ENCODE measurements at places on chromosomes 1 and 21.

DNA sequence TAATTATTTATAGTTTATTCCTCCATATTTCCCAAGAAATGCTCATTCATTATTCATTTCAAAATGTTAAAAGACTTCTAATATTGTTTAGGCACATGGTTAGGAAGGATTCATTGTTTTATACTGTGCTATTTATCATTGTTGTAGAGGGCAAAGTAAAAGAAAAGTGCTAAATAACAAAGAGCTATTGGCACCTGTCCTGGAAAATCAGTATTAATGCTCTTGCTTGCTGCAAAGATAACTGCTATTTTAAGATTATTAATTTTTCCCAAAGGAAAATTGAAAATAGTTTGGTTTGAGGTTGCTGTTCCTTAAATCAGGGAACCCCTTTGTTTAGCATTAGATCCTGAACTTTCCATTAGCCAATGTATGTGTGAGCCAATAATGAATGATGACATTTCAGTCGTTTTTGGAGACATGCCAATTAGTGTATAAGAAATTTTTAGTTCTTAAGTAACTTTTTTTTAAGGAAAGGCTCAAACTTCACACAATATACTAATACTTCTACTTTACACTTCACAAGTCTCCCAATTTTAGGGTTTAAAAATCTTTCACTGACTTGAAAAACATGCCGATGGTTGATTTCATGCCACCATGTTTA lies 39.9 kb downstream of the EPB41 start:
- DNase-seq = no peak

GRCh38 chr1:178122283-178122682 lies 28.4 kb downstream of the RASAL2 start:
- DNase-seq = no peak

GRCh38 chr1:2214541-2215241 lies 13.4 kb upstream of the SKI start:
- no peak for DNase-seq

DNA sequence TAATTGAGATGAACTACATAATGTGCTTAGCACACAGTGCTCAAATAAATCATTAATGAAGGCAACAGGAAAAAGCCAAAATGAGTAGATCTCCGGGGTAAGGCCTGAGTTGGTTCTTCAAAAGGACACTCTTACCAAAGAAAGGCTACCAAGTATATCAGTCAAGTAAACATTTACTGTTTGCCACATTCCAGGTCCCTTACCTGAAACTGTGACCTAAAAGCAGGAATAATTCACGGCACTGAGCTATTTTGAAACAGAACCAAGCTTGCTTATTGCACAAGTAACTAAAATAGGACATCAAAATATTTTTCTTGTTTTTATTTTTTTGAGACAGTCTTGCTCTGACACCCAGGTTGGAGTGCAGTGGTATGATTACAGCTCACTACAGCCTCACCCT lies 2.0 kb upstream of the PITHD1 start:
- no peak for DNase-seq

- DNase-seq = no peak
Measured at GRCh38 chr1:176896216-176896615, 268.3 kb downstream of the ASTN1 start.

DNA sequence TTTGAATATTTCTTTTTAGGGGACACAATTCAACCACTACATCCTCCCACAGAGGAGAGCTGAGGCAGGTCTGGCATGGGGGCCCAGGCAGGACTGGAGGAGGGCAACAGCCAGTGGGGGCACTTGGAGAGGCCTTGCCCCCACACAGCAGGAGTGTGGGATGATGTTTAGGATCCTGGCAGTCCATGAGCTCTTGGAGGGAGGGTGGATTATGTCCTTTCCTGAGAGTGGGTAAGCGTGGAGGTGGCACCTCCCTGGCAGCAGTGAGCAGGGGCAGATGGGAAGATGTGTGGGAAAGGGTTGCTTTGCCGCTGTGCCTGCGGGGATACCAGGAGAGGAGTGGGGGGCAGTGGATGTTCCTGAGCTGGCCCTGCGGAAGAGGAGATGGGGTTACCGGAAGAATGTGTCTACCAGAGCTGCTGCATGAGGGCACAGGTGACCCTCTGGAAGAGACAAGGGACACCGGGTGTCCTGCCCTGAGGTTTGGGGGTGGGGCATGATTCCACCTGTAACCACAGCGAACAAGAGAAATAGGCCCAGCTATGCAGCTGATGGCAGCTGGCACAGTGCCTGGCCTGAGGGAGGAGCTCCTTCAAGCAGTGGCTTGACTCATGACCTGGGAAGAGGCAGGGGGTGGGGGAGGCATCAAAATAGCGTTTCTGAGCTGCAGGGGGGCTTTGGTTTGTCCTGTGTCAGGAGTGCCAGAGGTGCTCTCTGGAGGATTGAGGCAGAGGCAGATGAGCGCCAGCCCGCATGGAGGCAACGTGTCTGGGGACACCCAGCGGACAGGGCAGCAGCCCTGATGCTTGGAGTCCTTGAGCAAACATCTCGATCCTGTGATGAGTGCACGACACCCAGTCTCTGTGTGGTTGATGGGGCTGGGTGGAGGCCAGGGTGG lies 123.9 kb upstream of the TMPRSS2 start:
- DNase-seq = no peak

DNA sequence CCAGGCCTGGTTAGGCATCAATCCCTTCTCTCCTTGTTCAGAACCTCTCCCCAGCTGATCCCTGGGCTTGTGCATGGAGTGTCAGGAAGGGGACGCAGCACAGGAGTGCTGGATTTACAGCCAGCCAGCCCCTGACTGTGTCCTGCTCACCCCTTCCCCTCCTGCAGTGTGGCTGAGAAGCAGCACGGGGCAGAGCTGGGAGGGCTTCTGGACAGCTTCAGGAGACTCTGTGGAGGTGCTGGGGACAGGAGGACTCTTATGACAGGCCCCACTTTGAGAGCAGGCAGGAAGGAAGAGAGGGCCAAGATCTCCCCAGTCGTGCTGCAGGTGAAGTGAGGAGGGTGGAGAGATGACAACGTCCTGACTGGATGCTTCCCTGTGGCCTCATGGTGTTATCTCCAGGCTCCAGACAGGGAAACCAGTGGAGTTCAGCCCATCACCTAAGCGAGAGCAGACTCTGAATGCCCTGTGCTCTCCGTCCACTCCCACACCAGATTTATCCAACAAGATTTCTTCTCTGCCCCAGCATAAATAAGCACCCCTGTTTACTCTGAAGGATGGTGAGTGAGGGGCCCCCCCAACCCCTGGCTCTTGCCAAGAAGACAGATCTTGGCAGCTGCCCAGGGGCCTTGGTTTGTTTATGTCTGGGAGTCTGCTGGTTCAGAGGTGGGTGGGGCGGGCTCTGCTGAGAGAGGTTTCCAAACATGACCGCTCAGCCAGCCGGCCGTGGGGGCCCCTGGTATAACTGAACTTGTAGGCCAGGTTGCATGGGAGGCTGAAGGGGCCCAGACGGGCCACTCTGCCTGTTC lies 21.3 kb downstream of the TMCC2 start:
- DNase-seq = no peak

- DNase-seq = no peak
Measured at GRCh38 chr1:201763455-201764140, 65.4 kb upstream of the IPO9 start.

GRCh38 chr1:236524895-236525184 lies 1.1 kb downstream of the LGALS8 start:
- no peak for DNase-seq

DNA sequence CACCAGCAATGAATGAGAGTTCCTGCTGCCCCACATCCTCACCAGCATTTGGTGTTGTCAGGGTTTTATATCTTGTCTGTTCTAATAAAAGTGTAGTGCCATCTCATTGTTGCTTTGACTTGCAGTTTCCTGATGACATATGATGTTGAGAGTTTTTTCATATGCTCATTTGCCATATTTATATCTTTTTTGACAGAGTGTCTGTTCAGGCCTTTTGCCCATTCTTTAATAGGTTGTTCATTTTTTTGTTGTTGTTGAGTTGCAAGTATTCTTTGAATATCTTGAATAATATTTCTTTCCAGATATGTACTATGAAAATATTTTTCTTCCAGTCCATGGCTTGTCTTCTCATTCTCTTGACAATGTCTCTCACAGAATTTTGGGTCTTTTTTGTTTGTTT lies 111.7 kb upstream of the KCNJ15 start:
- DNase-seq = no peak

- no peak for DNase-seq
Measured at GRCh38 chr21:38312822-38313221, 56.0 kb downstream of the KCNJ15 start.

GRCh38 chr1:66247415-66248208 lies 286.3 kb upstream of the SGIP1 start:
- no peak for DNase-seq

DNA sequence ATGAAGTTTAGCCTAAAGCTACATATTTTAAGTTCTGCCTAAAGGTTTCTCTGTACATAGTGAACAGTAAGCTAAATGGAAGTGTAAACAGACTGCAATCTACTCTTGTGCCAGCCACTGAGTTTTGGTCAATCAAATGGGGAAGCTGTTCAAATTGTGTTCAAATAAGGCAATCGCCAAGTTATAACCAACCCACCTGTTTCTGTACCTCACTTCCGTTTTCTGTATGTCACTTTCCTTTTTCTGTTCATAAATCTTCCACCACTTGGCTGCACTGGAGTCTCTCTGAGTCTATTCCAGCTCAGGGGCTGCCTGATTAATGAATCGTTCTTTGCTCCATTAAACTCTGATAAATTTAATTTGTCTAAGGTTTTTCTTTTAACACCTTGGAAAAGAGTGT lies 10.8 kb upstream of the THEM4 start:
- DNase-seq = no peak

DNA sequence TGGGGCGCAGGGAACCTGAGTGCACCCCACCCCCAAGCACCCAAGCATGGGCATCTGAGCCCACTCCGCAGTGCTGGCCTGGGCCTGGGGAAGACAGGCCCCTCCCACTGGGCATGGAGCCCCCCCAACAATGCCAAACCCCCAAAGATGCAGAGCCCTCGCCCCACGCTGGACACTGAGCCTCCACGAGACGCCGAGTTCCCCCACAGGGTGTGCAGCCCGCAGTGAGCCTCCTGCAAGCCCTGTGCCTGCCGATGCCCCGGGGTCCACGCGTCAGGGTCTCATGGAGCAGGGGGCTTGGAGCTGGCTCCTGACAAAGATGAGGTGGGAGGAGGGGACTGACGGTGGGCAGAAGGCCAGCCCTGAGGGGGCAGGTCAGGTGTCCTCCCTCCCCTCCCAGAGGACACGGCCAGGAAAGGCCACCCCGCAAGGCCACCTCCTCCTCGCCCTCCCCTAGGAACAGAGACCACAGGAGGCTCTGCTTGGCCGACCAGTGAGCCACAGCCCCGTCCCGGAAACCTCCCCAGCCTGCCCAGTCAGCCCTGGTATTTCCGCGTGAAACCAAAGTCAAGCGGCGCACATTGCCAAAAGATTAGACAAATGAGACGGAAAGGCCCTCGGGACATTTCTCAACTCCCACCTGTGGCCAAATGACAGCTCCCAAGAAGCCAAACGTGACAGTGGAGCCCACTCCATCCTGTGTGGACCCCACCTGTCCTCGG lies 33.4 kb downstream of the MEGF6 start:
- DNase-seq = no peak

DNA sequence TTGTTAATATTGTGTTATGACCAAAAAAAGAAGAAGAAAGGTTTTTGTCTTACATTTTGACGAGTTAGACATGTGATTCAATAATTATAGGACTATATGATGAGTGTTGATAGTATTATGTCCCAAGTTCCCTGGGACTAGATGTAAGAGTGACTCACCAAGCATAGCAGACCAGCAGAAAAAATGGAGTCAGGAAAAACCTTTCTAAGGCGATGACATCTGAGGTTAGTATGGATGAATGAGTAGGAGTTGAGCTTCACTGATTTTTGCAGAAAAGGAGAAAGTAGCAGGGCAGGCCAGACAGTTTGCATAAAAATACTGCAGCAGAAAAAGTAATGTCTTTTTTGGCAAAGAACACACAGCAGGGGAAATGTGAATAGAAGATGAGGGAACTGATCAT lies 1041.3 kb upstream of the ADGRL4 start:
- no peak for DNase-seq

DNA sequence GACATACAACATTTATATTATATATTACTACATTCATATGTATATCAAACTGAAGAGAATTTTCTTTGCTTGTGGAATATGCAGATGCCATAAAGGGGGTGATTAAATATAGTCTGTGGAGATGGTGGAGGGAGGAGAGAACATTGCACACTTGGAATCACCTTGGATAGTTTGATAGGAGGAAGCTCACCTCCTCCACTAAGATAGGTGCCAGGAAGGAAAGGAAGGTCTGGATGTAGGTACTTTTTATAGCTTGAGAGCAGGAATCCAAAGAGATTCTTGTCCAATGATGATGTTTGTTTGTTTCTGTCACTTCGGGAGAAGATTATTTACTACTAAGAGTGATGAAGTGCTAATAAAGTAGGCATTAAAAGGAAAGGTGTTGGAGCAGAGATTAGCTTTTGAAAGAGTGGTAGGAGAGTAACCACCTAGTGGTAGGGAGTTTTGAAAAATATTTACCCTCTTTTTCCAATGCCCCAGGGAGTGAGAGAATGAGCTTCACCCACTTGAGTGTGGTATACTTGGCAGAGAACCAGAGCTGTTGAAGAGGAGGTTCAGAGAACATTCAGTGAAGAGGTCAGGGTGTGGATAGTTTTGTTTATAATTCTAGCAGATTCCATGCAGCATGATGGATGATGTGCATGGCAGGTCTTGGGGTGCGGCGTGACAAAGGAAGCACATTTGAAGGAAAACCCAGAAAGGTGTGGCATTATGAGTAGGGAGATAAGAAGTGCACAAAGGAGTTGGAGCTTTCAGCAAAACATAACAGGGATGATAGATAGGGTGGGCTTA lies 145.0 kb downstream of the PATJ start:
- no peak for DNase-seq

DNA sequence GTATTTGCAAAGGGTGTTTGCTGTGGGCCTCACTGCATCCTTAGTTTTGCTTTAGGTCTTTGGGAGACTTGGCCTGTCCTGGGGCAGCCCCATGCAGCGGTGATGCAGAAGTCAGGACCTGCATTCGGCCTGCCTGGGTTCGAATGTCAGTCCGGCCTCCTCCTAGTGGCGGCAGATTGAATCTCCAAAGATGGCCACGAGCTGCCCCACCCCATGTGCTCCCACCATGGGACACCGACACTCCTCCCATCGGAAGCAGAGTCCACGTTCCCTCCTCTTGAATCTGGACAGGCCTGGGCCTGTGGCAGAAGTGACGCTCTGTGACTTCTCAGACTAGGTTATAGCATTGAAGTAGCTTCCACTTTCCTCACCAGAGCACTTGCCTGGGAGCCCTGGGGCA lies 16.3 kb upstream of the NPPB start:
- DNase-seq = no peak

DNA sequence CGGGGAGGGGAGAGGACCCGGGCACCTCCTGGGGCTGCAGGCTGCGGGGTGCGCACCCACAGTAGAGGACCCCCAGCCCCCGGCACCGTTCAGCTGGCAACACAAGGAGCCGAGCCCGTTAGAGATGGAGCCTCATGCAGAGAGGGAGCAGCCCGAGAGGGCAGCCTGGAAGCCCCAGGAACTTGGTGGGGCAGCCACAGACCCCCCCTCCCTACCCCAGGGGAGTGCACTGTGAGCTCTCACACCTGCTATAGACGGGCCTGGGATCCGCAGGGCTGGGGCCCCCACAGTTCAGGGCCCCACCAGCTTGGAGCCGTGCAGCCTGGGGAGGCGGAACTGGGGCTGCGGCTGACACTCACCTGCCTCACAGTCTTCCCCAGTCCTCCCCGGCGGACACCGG lies 47.0 kb downstream of the ARHGEF16 start:
- no peak for DNase-seq

GRCh38 chr1:22210176-22210575 lies 67.3 kb upstream of the WNT4 start:
- DNase-seq = no peak
